ENCODE measurements at places on chromosomes 2 and 18. TPM values are rescaled to one million over a fixed set of nuclear protein-coding genes. Genes with fewer than 3 reads are reported as not detected.

ANKRD62 gene
- not detected for total RNA-seq

- no peak for DNase-seq
Measured at GRCh38 chr2:3280683-3281520, 96.7 kb downstream of the EIPR1 start.

TUBA3E gene
- not detected for total RNA-seq

GALNT3 gene
- 3.1 TPM for total RNA-seq

HOXD9 gene
- not detected for total RNA-seq

GRCh38 chr18:56575819-56576663 is 62.4 kb downstream of the TXNL1 start:
- peak; percentile 83 for DNase-seq

DNA sequence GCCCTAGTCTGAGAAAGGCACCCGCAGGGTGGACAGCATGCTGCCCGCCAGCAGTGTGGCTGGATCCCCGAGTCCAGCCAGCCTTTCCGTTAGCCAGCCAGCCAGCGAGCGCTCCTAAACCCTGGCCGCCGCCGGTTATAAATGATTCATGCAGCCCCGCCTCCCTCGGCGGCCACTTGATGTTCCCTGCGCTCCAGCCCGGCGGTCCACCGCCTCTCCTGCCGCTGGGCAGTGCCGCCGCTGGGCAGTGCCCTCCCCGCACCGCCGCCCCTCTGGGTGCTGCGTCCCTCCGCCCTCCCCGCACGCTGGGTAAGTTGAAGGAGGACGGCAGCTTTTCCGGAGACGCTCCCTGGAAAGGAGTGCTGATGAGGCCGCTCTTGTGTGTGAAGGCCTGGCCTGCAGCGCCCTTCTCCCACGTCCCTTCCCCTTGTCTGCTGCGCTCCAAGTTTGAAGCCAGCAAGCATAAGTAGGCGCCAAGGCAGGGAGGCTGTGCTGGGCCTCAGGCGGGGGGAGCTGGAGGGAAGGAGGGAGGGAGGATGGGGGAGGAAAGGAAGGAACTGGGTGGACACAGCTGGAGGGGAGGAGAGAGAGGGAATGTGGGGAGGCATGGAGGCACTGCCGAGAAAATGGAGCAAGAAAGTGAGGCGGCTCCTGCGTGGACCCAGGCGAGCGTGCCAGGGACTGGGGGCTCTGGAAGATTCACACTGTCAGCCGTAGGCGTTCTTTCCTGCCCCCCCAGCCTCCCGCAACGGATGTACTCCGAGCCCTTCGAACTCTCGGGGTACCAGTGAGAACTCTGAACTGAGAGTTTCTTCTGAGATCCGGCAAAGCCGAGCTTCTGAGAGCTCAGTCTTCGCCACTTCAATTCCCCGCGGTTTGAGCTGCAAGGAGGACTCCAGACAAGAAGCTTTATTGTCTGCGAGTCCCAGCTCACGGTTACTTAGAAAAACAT is 131.9 kb downstream of the GLI2 start:
- peak; percentile 90 for DNase-seq

GRCh38 chr2:224217962-224218347 is 178.9 kb upstream of the SERPINE2 start:
- DNase-seq = peak; percentile 99

PCARE gene
- under 0.01 TPM for total RNA-seq

TSGA10 gene
- total RNA-seq = 3.8 TPM

PLB1 gene
- 2.7 TPM for total RNA-seq

DNA sequence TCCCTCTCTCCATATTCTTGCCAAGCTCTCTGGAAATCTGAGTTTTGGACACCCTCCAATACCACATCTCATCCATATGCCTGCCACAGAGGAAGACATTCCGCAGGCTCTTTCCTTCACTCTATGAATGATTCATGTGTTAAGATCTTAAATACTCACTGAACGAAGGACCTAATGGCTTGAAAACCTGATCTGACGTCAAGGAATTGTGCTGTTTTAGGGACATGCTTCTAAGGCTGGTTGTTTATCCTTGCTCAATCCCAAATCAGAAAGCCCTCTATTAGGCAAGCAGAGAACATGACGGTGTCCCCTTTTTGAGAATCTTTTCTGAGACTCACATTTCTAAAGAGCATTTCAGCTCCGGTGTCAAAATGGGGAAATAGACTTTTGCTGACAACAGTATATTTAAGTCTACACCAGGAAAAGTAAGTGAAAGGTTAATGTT is 83.7 kb upstream of the GALNT5 start:
- DNase-seq = peak; percentile 100

DNA sequence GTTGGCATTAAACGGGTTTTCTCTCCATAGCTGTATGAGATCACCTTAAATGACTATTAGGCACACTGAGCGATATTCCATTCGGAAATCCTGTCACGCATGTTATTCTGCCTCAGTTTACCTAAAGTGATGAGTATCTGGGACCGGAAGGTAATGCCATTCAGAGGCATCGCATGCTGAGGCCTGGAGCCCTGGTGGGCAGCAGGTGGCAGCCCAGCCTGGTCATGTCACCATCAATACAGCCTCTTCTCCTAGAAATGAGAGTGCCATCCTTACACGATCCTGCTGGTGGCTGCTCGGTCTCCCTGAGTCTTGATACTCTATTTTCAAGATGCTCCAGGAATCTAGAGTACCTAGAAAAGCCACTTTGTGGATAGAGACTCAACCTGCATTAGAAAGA is 119.8 kb downstream of the EIPR1 start:
- DNase-seq = no peak

GRCh38 chr18:79355433-79356335 is 40.0 kb upstream of the NFATC1 start:
- no peak for DNase-seq

DNA sequence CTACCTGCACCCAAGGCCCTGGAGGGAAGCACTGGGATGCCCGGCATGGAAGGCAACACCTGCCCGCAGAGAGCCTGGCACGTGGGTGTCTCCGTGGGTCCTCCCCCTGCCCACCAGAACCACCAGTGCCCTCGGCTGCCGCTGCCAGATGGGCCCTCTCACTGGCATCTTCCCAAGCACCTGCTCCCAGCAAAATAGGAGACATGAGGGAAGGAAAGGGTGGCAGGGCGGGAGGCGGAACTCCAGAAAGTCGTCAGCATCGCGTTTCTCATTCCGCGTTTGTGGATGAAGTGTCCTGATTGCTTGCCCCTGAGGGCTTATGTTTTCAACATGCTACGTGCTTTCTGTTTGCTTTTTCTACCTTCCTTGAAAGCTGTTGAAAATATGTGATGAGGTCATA is 8.8 kb upstream of the SNTG2 start:
- DNase-seq = no peak

DNA sequence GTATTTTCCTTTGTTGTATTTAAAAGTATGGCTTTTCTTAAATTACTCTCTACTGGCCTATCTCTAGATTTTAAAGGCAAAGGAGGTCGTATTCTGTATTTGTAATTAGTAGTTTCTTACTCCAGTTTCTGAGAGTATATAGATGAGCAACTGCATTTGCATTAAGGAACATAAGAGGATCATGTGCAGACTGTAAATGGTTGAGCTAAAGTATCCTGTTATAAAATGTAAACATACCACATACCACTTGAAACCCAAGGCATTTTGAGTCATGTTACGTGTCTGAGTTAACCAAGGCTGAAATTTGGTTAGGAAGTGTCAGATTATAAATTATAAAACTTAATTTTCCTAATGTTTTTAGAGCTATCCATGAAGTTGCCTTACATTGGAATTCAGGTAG is 76.3 kb downstream of the GPD2 start:
- no peak for DNase-seq

DNA sequence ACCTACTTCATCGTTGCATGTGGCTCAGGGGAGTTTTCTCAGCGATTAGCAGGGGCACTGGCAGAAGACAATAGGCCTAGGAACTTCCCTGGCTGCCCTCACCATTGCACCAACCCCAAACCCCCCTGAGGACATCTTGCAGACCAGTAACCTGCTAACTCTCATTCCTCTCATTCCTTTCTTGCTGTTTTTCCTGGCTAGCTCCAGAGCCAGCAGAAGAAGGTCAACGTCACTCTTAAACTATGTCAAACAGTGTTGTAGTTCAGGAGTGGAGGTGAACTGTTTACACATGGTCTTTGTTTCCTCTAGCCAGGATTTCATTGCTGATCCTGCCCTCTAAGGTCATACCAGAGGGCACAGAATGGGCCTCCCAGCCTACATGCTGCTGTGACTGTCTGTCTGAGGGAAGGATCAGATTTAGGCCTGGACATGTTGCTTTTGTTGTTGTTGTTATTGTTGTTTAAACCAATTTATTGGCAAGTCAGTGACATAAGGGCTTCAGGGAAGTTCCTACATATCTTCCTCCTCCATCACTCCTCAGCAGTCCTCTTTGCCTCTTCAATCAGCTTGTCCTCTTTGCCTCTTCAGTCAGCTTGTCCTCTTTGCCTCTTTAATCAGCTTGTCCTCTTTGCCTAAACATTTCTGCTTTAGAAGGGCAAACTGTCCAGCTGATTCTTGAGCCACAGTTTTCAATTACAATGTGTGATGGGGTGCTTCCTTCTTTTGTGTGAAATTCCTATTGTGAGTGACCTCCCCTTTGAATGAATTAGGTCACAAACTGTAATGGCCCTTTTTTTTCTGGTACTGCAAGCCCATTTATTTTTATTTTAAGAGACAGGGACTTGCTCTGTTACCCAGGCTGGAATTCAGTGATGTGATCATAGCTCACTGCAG is 471.9 kb upstream of the TNP1 start:
- DNase-seq = peak; percentile 85

GRCh38 chr18:56696966-56697365 is 45.8 kb downstream of the WDR7 start:
- peak; percentile 33 for DNase-seq
